ENCODE measurements at places on chromosomes 1 and 21.

DNA sequence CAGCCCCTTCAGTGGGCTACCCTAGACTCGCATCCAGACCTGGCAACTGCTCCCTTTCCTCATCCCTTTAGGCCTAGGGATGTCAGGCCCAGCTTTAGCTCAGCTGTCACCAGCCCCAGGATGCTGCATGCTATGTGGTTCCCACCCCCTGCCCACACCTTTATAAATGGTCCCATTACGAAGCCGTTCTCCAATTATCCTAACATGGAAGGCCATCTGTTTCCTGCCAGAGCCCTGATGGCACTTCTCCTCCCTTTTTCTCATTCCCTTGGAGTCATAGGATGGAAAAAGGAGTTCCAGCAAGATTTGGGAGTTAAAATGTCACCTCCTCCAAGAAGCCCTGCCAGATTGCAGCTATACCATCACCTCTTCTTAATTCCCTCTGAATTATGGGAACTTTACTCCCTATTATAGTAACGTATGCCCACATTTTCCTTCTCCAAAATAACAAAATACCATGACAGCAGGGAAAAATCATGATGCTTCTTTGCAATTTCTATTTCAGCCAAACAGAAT lies 205.0 kb upstream of the GRIK3 start:
- no peak overlapping the region for H3K4me3 ChIP-seq
- H3K27ac ChIP-seq = no peak overlapping the region
- H3K36me3 ChIP-seq = no peaks in the 10 kb centered on the region
- DNase-seq = no peak
- H3K27me3 ChIP-seq = peaks cover 2% of the 10 kb centered on the region

DNA sequence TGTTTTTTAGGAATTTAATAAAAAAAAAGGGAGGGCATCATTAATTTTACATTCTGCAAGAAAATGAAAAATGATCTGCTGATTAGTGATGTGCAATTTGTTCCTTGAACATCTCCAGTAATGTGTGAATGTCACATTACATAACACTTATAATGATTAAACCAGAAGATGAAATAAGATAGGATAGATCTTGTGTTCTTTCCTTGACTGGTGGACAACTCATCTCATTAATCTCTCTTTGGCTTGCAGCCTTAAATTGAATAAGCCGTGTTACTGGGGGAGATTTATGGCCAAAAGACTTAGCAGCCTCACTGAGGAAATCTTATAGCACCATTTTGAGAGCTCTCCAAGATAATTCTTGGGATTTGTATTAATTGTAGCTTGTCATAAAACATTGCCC lies 217.2 kb downstream of the ST6GALNAC3 start:
- no peaks in the 10 kb centered on the region for H3K4me1 ChIP-seq
- no peak overlapping the region for H3K27ac ChIP-seq
- no peak overlapping the region for H3K4me3 ChIP-seq
- no peaks in the 10 kb centered on the region for H3K27me3 ChIP-seq
- no peaks in the 10 kb centered on the region for H3K36me3 ChIP-seq

DNA sequence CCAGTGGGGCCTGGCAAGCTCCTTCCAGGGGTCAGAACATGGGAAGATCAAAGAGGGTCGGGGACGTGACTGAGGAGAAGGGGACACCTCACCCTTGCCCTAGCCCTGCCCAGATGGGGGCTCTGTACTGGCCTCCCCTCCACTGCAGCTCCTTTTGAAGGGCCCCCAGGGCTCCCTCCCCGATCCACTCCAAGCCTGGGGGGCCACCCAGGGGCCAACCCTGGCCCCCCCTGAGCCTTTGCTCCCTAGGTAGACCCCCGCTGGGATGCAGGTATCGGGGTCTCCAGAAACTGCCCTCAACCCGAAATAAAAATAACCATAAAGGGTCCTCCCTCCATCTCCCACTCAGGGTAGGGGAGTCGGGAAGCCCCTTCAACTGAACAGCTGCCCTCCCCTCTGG lies 37.4 kb upstream of the FAM131C start:
- no peaks in the 10 kb centered on the region for H3K36me3 ChIP-seq
- peaks cover 2% of the 10 kb centered on the region for H3K4me1 ChIP-seq
- H3K27ac ChIP-seq = no peak overlapping the region
- H3K4me3 ChIP-seq = no peak overlapping the region

DNA sequence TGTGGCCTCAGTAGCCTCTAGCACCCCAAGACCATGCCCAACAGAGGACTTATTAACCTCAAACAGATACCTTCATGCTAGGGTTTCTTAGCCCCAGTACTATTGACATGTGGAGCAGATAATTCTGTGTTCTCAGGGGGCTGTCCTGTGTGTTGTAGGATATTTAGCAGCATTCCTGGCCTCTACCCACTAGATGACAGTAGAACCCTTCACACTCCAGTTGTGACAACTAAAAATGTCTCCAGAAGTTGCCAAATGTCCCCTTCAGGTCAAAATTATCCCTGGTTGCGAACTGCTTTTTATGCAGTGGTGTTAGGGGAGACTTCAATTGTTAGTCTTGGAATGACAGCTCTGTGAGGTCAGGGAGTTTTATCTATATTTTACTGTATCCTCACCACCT lies 8.1 kb downstream of the KAZN start:
- no peak overlapping the region for H3K4me3 ChIP-seq
- no peak overlapping the region for H3K27ac ChIP-seq
- H3K4me1 ChIP-seq = no peaks in the 10 kb centered on the region
- DNase-seq = no peak
- H3K27me3 ChIP-seq = no peaks in the 10 kb centered on the region

DNA sequence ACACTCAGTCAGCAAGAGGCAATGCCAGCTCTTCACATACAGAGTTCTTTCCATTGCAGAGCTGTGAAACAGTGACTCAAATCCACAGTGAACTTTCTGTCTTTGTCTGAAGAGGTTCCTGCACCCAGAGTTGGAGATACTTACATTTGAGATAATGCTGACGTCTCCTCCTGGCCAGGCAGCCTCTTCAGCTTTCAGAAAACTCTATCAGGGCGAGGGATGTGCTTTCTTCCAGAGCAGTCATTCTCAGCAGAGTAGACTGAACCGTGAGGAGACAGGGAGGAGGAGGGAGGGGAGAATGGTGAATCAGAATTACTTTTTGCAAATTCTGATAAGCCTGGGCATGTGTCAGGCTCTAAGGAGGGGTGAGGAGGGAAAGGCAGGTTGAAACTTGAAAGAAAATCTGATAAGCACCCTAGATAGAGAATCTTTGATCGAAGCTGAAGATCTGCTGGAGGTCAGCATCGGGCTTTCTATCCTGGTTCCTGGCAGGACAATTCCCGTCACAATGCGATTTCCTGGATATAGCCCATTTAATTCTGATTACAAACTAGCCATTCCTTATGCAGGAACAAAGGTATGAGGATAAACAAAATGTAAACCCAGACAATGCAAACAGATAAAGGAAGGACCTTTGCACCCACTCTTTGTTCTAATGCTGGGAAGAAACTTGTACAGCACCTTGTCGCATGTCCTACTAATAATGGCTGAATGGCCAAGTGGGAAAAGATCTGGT lies 18.9 kb upstream of the NID1 start:
- H3K27ac ChIP-seq = no peak overlapping the region
- DNase-seq = no peak
- no peaks in the 10 kb centered on the region for H3K36me3 ChIP-seq

- no peak for DNase-seq
- H3K4me1 ChIP-seq = no peaks in the 10 kb centered on the region
- no peaks in the 10 kb centered on the region for H3K27me3 ChIP-seq
- H3K36me3 ChIP-seq = no peaks in the 10 kb centered on the region
- peak overlapping the region; percentile 79 for H3K4me3 ChIP-seq
Observed at GRCh38 chr21:14384453-14384852, 1.5 kb upstream of the HSPA13 start.

DNA sequence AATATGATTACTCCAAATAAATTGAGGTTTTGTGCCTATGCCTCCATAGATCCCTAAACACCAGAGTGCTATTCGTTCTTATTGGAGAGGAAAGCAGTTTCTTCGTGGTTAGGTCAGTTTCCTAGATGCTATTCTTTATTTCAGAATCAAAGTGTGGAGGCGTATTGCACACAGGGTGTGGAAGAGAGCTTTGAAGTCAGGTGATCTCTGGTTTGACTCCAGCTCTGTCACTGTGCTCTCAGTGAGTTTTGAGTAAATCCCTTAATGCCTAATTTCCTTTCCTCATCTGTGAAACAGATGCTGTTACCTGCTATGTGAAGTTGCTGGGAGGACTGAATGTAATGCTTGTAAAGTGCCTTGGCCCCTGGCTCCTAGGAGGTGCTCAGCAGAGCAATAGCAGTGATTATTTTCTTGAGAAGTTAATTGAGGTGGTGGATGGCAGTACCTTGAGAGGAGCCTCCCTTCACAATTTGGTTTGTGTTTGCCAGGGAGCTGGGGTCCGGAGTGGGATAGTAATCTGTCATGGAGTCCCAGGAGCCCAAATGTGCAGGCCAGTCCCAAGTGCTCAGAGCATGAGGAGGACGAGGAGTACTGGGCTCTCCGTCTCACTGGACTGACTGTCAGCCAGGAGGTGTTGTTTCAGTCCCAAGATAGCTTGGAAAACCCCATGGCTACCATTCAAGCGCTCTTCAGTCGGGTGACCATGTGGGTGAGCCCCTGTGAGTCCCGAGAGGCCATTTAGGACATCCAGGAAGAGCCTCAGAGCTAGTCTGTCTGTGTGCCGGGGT lies 14.9 kb downstream of the NTPCR start:
- DNase-seq = no peak
- H3K4me1 ChIP-seq = no peaks in the 10 kb centered on the region
- H3K27me3 ChIP-seq = no peaks in the 10 kb centered on the region
- H3K27ac ChIP-seq = no peak overlapping the region
- H3K36me3 ChIP-seq = peaks cover 8% of the 10 kb centered on the region
- H3K4me3 ChIP-seq = no peak overlapping the region

- no peak overlapping the region for H3K27ac ChIP-seq
- no peaks in the 10 kb centered on the region for H3K27me3 ChIP-seq
- no peak overlapping the region for H3K4me3 ChIP-seq
- no peak for DNase-seq
Observed at GRCh38 chr1:183267646-183268431, 81.8 kb downstream of the LAMC2 start.

GRCh38 chr1:10196976-10197375 lies 13.4 kb upstream of the KIF1B start:
- H3K36me3 ChIP-seq = no peaks in the 10 kb centered on the region
- H3K27ac ChIP-seq = no peak overlapping the region
- no peak overlapping the region for H3K4me3 ChIP-seq
- no peaks in the 10 kb centered on the region for H3K27me3 ChIP-seq
- H3K4me1 ChIP-seq = no peaks in the 10 kb centered on the region

DNA sequence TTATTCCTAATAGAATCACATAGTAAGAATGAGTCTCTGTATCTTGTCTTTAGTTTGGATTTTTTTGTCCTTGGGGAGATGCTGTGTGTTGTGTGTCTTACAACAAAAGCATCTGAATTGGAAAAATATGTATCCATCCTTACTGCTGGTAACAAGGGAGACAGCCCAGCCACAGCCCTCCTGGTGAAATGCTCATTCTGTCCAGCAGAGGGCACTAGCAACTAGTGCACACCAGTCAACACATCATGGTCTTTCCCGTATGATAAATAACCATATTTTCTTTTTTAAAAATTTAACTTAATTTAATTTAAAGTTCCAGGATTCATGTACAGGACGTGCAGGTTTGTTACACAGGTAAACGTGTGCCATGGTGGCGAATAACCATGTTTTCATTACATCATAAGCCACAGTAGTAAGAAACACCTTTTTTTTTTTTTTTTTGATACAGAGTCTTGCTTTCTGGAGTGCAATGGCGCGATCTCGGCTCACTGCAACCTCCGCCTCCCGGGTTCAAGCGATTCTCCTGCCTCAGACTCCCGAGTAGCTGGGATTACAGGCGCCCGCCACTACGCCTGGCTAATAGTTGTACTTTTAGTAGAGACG lies 245.1 kb downstream of the PTBP2 start:
- H3K36me3 ChIP-seq = no peaks in the 10 kb centered on the region
- H3K27me3 ChIP-seq = no peaks in the 10 kb centered on the region
- H3K4me1 ChIP-seq = no peaks in the 10 kb centered on the region
- no peak overlapping the region for H3K4me3 ChIP-seq

DNA sequence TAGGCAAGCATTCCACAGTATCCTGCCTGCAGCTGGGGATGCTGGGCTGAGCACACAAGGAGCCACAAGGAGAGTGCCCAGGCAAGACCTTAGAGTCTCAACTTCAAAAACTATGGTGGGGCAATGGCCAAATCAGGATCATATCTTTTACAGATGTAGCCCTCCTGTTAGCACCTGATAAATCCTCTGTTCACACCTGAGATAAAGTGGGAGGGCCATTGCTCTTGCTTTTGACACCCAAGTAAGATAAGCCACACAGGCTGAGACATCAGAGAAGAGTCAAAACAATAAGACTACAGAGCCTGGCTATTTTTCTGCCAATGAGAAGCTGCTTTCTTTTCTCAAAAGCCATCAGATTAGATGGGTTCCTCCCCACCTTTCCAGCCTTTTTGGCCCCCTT lies 148.9 kb downstream of the AJAP1 start:
- no peaks in the 10 kb centered on the region for H3K4me1 ChIP-seq
- no peak overlapping the region for H3K4me3 ChIP-seq
- DNase-seq = no peak
- H3K36me3 ChIP-seq = no peaks in the 10 kb centered on the region
- H3K27me3 ChIP-seq = no peaks in the 10 kb centered on the region

DNA sequence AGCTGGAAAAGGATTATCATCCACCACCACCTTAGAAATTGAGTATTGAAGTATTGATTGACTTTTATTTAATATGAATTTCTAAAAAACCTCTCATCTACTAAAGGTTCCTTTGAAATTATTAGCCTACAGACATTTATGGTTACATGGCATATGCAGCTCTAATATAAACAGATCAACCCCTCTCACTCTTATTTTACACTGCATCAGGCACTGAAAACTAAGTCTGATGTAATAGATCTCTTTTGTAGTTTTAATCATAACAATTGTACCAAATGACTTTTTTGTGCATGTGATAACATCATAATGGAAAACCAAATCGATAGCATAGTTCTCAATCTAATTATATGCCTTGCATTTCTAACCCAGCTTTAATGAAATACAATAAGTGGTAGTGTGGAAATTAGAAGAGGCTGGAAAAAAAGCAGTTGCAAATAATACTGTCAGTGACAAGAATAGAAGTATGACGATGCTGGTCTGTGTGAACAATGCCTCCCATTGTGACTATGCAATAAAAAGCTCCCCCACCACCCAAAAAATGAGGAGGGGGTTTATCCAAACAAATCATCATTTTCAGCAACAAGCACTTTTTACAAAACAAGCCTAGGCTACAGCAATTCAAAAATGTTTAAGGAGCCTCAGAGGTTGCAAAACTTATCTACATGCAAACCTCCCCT lies 426.5 kb upstream of the NFIA start:
- H3K27me3 ChIP-seq = no peaks in the 10 kb centered on the region
- no peak overlapping the region for H3K4me3 ChIP-seq
- H3K27ac ChIP-seq = no peak overlapping the region

- H3K36me3 ChIP-seq = no peaks in the 10 kb centered on the region
- peak; percentile 55 for DNase-seq
- H3K4me3 ChIP-seq = no peak overlapping the region
- H3K4me1 ChIP-seq = no peaks in the 10 kb centered on the region
- H3K27me3 ChIP-seq = no peaks in the 10 kb centered on the region
Observed at GRCh38 chr1:198892065-198892464, 253.2 kb downstream of the PTPRC start.

GRCh38 chr1:55706397-55706796 lies 491.2 kb upstream of the USP24 start:
- H3K27ac ChIP-seq = no peak overlapping the region
- H3K36me3 ChIP-seq = no peaks in the 10 kb centered on the region
- H3K27me3 ChIP-seq = no peaks in the 10 kb centered on the region
- DNase-seq = no peak
- H3K4me3 ChIP-seq = no peak overlapping the region
